ENCODE measurements at places on chromosomes 2 and 18.

DNA sequence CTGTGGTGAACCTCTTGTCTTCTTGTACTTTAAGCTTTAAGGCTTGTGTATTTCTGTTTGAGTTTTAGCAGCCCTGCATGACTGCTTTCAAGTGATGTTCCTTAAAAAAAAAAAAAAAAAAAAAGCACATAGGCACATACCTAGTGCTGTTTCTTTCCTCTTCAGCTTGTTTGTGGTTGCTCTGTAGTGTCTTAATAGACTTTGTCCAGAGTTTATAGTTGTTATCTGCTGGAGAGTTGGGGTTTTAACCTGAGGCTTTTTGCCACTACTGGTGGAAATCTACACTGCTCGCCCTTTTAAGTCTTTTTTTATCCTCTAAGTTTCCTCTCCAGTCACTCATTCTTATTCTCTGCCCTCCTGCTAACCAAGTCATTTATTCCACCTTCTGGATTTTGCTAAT lies 34.5 kb downstream of the AGFG1 start:
- DNase-seq, result no peak

- DNase-seq, result no peak
These were observed 620 bp downstream of the SLC14A1 start for GRCh38 chr18:45724601-45725000.

- no peak for DNase-seq
These were observed 77.1 kb downstream of the SFXN5 start for GRCh38 chr2:72994282-72994990.

GRCh38 chr18:9016633-9017166 lies 85.8 kb upstream of the NDUFV2 start:
- no peak for DNase-seq

- DNase-seq, result no peak
These were observed 24.7 kb downstream of the ATAD2B start for GRCh38 chr2:23901966-23902846.

DNA sequence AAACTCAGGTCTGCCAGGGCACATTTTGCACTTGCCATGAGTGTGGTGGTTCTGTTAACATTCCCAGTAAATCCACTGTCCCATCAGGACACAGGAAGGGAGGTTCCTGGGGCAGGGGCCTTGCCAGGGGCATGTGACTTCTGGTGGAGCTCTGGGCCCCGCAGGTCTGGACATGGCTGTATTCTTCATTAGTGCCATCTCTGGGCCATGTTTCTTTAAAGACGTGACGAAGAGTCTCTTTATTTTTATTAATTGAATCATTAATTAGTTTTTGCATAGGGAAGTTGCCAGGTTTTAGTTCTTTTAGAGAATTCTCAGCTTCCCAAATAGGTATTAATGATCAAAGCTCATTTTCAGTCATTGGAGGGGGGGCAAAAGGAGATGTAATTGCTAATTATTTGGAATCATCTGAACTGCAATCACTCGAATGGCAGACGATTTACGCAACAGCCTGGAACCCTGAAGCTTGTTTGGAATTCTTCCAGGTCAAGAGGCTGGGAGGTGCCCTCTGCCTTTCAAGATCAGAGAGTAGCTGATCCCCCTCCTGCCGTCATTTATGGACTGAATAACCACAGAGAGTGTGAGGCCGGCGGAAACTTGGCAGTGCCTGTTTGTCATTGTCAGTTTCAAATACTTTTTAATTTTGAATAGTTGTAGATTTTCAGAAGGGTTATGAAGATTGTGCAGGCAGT lies 106.2 kb downstream of the RTP5 start:
- DNase-seq, result no peak

DNA sequence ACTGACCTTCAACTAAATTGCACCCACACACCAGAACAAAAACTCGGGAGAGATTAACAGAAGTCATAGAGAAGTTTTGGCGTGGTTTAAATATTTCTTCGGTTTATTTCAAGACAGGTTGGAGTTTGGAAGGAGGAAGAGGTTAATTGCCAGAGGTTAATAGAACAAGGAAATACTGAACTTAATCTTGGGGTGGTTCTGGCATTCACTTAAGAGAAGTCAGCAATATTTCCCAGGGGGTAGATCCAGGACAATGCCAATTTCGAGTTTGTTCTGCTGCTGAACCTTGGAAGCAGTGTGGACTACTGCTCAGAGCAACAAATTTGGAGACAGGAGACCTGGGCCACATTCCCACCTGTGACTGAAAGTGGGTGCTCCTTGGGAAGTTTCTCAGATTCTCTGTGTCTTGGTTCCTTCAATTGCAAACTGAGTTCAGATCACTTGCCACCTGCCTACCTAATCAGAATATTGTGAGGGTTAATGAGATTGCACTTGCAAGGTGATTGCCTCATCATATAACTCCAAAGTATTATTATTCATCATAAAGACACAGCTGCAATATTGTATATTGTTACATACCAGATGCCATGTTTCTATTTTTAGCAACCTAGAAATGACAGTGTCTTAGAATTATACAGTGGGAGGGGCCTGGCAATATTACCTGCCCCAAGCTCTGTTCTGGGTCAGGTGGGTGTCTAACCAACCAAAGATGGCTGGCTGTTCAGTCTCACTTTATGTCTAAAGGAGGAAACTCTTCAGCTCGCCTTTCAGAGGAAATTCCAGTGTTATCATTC lies 217.4 kb downstream of the CDCA7 start:
- DNase-seq, result no peak
